ENCODE measurements at places on chromosomes 6 and 20.

DNA sequence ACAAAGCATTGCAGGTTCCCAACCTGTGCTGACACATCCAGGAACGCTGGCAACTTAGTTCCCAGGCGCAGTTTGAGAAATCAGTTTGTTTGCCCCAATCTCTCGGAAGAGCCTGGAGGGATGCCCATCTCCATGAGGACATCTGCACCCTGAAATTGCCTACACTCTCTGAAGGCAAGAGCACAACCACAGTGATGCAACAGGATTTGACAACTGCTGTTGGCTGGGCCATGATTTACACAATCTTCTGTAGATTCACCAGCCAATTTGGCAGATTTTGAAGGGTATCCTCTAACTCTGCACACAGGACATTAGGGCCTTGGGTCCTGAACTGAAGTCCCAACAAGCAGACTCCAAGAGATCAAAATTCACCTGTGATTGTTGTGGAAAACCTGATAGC lies 3.4 kb downstream of the APMAP start:
- no peak for DNase-seq

GRCh38 chr6:83062225-83062624 lies 3.4 kb downstream of the UBE3D start:
- DNase-seq, result no peak

DNA sequence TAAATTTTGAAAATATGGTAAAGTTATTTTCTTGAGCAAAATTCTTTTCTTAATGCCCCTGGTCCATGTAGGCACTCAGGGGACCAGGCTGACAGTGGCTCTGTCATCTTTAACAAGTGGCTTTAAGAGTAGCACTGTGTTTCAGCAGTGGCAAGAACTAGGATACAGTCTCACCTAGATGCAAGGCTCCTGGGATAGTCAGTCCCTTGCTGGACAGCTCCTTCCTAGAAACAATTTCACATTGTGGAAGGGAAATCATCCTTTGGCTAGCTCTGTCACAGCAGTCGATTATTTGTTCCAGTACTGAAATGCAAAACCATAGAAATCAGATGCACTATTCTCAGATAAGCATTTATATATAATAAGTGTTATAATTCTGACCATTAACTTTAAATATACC lies 175.4 kb upstream of the KCNQ5 start:
- peak; percentile 36 for DNase-seq

- DNase-seq, result no peak
These were observed 85.9 kb downstream of the PXDC1 start for GRCh38 chr6:3665608-3666007.

- DNase-seq, result no peak
These were observed 172.1 kb upstream of the OLIG3 start for GRCh38 chr6:137666202-137666774.

DNA sequence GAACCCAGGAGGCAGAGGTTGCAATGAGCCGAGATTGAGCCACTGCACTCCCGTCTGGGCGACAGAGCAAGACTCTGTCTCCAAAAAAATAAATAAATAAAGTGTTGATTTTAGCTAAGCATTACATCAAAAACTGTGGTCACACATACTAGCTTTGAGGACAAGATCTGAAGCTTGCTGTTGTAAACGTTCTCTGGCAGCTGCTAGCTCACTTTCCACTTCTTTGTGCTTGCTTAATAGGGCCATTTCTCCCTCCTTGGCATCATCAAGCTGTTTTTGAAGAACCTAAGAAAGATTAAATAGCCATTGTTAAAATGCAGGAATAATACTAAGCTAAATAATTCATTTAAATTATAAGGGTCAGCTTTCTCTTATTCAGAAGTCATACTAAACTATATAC lies 55.7 kb downstream of the FAM184A start:
- DNase-seq, result no peak

GRCh38 chr6:53627391-53628218 lies 38.0 kb downstream of the KLHL31 start:
- peak; percentile 74 for DNase-seq

- no peak for DNase-seq
These were observed 75.5 kb upstream of the TNFAIP3 start for GRCh38 chr6:137791281-137792159.

GRCh38 chr20:33897313-33897912 lies 86.3 kb downstream of the CHMP4B start:
- no peak for DNase-seq

- DNase-seq, result peak; percentile 93
These were observed 1.8 kb downstream of the GTPBP2 start for GRCh38 chr6:43627008-43627825.

- no peak for DNase-seq
These were observed 34.7 kb downstream of the MAN1A1 start for GRCh38 chr6:119314885-119315272.

GRCh38 chr6:107711412-107712236 lies 112.5 kb downstream of the SCML4 start:
- no peak for DNase-seq

GRCh38 chr20:59412875-59413284 lies 112.5 kb downstream of the EDN3 start:
- DNase-seq, result no peak

- no peak for DNase-seq
These were observed 183.3 kb upstream of the BTBD3 start for GRCh38 chr20:11734431-11734830.

GRCh38 chr6:99940582-99940981 lies 53.4 kb downstream of the MCHR2 start:
- DNase-seq, result no peak

GRCh38 chr6:25010176-25010575 lies 74.4 kb upstream of the RIPOR2 start:
- no peak for DNase-seq

GRCh38 chr20:40882152-40882551 lies 146.5 kb upstream of the TOP1 start:
- DNase-seq, result no peak

DNA sequence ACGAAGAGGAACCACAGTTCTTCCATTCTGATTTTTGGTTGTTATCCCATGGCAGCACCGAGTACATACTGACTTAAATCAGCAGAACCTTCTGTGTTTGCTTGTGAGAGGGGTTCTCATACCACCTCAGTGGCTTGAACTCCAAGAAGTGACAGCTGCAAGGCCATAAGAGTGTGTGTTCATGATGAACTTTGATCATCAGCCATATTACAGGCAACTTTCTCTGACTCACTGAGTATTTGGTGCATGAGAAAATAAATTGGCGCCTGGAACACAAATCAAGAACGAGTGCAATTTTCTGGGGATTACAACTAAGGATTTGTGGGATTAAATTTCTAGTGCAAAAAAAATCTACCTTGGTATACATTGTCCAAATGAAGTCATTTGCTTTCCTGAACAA lies 68.9 kb downstream of the CYP39A1 start:
- no peak for DNase-seq

DNA sequence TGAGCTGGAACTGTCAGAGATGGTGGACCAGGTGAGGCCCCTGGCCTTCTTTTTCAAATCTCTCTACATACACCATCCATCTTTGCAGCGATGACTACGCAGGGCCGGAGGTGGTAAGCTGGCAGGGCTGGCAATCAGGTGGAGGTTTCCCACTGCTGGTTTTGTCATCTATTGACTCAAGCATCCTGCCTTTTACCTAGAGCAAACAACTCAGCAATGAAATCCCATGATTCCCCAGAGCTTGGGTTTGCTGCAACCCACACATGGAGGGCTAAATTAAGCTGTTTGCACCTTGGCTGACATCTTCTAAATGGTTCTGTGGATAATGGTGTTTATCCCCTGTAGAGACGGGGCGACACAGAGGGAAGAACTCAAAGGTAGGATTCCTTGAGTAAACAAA lies 170.2 kb downstream of the SCP2D1 start:
- peak; percentile 14 for DNase-seq

DNA sequence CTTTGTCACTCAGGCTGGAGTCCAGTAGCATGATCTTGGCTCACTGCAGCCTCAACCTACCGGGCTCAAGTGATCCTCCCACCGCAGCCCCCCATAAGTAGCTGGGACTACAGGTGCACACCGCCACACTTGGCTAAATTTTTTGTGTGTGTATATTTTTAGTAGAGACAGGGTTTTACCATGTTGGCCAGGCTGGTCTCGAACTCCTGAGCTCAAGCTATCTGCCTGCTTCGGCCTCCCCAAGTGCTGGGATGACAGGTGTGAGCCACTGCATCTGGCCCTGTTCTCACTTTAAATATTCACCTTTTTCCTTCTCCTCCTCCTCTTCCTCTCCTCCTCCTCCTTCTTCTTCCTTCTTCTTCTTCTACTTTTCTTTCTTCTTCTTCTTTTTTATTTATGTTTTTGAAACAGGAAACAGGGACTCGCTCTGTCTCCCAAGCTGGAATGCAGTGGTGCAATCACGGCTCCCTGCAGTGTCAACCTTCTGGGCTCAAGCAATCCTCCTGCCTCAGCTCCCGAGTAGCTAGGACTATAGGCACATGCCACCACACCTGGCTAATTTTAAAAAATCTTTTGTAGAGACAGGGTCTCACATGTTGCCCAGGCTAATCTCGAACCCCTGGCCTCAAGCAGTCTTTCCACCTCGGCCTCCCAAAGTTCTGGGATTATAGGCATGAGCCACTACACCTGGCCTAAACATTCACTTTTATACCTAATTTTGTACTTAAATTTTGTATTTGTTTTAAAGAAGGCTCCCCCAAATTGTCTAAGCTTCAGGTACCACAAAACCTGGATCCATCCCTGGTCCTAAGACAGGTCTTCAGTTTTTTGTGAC lies 47.2 kb upstream of the NCOA3 start:
- no peak for DNase-seq

DNA sequence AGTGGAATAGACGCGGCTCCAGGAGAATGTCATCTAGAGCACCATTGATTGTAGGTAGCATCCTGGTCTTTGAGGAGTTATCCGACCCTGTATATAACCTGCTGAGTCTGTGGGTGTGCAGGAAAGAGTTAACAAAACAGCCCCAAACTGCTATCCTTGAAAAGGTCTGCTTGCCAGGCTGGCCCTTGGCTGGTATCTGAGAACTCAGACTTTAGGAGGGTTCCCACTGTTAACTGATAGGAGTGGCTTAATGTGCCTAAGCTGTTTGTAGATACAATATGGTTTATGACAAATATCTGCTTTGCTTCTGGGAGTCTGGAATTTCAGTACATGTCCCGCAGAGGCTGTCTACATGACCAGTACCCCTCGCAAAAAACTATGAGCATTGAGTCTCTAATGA lies 27.6 kb upstream of the MCUR1 start:
- no peak for DNase-seq

- peak; percentile 74 for DNase-seq
These were observed 71.5 kb downstream of the CNKSR3 start for GRCh38 chr6:154438882-154439415.

Measured in epithelial cell of esophagus (primary cell).